ENCODE measurements at places on chromosomes 6 and 20. TPM values are rescaled to one million over a fixed set of nuclear protein-coding genes. Genes with fewer than 3 reads are reported as not detected.
A peak's percentile ranks its signal among the peaks of the same experiment; 100 is the strongest.

Gene DLK2
- 1.9 TPM for total RNA-seq

DNA sequence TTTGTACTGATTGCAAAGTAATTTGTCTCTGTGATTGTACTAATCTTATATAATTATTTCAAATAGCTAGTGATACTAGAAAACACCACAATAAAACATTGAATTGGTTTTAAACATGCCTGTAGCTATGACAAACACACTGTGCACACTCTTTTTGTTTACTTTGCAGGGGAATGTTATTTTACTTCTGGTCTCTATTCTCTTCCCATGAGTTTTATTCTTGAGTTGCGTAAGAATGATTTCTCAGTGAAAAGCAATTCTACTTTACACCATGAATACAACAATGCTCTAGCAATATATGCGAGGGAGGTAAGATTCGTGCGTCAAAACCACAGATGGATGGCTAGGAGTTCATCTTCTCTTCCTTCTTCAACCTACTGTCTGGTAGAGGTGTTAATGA is 68.4 kb upstream of the PHACTR1 start:
- H3K27ac ChIP-seq, result no peak overlapping the region
- H3K36me3 ChIP-seq, result no peaks in the 10 kb centered on the region
- no peaks in the 10 kb centered on the region for H3K27me3 ChIP-seq
- H3K4me3 ChIP-seq, result no peak overlapping the region
- H3K4me1 ChIP-seq, result no peaks in the 10 kb centered on the region

GRCh38 chr20:12644461-12644860 is 364.3 kb upstream of the SPTLC3 start:
- no peak for DNase-seq
- H3K27me3 ChIP-seq, result no peaks in the 10 kb centered on the region
- no peaks in the 10 kb centered on the region for H3K4me1 ChIP-seq

Gene HDAC2
- 101 TPM for total RNA-seq

DNA sequence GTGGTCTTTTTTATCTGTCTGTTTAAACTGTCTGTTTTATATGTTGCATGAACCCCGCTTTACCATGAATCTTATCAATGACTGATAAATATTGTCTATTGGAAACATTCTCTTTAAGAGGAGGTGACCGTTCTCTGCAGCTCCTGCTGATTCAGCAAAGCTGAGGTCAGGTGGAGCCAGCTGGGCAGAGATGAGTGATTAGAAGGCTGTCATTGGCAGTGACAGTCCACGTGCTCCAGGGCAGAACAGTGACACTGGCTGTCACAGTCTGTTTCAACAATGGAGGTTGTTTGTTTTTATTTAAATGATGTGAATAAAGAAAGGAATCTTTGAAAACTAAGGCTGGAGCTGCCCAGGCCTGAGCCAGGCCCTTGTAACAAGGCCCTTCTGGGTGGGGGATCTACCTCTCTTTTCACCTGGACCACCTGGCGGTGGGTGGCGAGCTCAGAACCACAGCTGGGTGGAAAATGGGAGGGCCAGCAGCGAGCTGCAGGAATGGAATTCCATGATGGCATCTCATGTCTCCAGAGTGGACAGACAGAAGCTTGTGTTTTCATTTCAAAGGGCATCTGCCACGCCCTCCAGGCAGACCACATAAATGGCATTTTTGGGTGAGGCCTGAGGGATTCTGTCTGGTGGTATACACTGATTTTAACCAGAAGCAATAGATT is 12.6 kb downstream of the SYNJ2 start:
- peaks cover 55% of the 10 kb centered on the region for H3K4me1 ChIP-seq
- H3K4me3 ChIP-seq, result no peak overlapping the region
- no peaks in the 10 kb centered on the region for H3K27me3 ChIP-seq
- peaks cover 5% of the 10 kb centered on the region for H3K36me3 ChIP-seq
- no peak overlapping the region for H3K27ac ChIP-seq

GRCh38 chr20:15022921-15023320 is 685.5 kb upstream of the FLRT3 start:
- H3K36me3 ChIP-seq, result no peaks in the 10 kb centered on the region
- H3K4me3 ChIP-seq, result no peak overlapping the region
- H3K27ac ChIP-seq, result no peak overlapping the region
- no peaks in the 10 kb centered on the region for H3K27me3 ChIP-seq
- H3K4me1 ChIP-seq, result no peaks in the 10 kb centered on the region

- H3K27me3 ChIP-seq, result no peaks in the 10 kb centered on the region
- H3K36me3 ChIP-seq, result no peaks in the 10 kb centered on the region
Measured at GRCh38 chr6:101926149-101926925, 532.8 kb downstream of the GRIK2 start.

- H3K4me3 ChIP-seq, result no peak overlapping the region
- H3K27me3 ChIP-seq, result peaks cover 4% of the 10 kb centered on the region
- DNase-seq, result no peak
Measured at GRCh38 chr6:152811785-152812184, 61.2 kb downstream of the VIP start.

DNA sequence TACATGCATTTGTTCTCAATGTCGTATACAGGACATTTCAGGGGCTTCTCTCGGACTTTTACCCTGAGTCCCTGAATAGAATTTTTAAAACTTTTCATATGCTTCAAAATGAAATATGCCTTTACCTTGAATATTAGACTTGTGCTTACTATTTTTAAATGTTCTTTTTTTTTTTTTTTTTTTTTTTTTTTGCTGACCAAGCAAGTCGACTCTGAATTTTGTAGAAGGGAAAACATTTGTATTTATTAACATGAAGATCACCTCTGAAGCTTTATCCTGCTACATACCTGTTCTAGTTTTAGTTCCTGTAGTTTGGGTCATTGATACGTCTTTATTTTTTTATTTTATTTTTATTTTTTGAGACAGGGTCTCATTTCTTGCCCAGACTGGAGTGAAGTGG is 39.7 kb upstream of the SAYSD1 start:
- no peak for DNase-seq
- H3K27ac ChIP-seq, result peak overlapping the region; percentile 84
- peaks cover 7% of the 10 kb centered on the region for H3K27me3 ChIP-seq
- peaks cover 52% of the 10 kb centered on the region for H3K4me1 ChIP-seq
- no peak overlapping the region for H3K4me3 ChIP-seq

GRCh38 chr6:33739571-33739970 is 7.1 kb downstream of the IP6K3 start:
- no peak overlapping the region for H3K4me3 ChIP-seq
- H3K36me3 ChIP-seq, result no peaks in the 10 kb centered on the region
- no peaks in the 10 kb centered on the region for H3K4me1 ChIP-seq
- no peak overlapping the region for H3K27ac ChIP-seq

- DNase-seq, result no peak
- no peak overlapping the region for H3K27ac ChIP-seq
- H3K4me3 ChIP-seq, result no peak overlapping the region
Measured at GRCh38 chr6:26743157-26743821, 83.7 kb upstream of the ZNF322 start.

Gene C6orf118
- not detected for total RNA-seq

- no peak overlapping the region for H3K4me3 ChIP-seq
- no peaks in the 10 kb centered on the region for H3K4me1 ChIP-seq
- no peaks in the 10 kb centered on the region for H3K36me3 ChIP-seq
- DNase-seq, result no peak
- H3K27ac ChIP-seq, result no peak overlapping the region
- H3K27me3 ChIP-seq, result no peaks in the 10 kb centered on the region
Measured at GRCh38 chr6:152685819-152686218, 11.9 kb upstream of the MYCT1 start.

Gene PABPC1L
- total RNA-seq, result 61.7 TPM

DNA sequence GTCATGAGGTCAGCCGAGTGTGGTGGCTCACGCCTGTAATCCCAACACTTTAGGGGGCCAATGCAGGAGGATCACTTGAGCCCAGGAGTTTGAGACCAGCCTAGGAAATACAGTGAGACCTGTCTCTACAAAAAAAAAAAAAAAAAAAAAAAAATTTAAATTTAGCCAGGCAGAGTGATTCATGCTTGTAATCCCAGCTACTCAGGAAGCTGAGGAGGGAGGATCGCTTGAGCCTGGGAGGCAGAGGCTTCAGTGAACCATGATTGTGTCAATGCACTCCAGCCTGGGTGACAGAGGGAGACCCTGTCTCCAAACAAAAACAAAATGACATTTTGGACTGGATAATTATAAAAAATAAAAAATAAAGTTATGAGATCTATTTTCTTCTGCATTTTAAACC is 56.2 kb downstream of the ADGRF1 start:
- no peak overlapping the region for H3K4me3 ChIP-seq
- H3K4me1 ChIP-seq, result no peaks in the 10 kb centered on the region
- DNase-seq, result no peak
- H3K27ac ChIP-seq, result no peak overlapping the region

Gene CST7
- 14.0 TPM for total RNA-seq

Gene HUS1B
- total RNA-seq, result 0.87 TPM

Gene PRDM1
- total RNA-seq, result 35.6 TPM

DNA sequence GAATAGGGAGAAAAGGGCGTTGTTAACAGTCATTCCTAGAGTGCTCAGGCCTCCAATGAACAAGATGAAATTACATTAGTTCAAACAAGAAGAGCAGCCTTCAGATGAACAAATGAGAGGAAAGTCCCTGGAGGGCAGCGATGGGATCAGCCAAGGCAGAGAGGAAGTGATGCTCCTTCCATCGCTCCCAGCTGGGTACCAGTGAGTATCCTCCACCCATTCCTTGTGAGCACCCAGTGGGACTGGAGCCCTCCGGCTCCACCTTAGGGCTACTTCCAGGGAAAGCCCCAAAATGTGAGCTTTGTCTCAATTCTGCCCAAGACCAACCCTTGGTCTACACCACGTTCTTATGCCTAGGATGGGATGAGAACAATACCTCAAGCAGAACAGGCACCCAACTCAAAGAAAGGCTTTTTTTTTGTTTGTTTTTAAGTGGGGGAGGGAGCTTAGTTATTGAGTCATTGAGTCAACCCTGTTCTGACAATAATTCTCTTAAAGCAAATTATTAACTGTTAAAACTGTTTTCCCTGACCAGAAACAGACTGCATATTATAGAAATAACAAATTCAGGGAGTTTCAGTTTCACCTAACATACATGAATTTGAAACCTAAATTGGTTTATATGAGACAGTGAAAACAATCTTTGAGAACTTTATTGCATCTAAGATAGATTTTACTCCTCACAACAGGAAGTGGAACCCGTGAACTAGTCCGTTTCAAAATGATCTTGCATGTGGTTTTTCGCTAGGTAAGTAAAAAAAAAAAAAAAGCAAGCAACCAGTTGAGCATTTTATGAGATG is 106.9 kb downstream of the IPCEF1 start:
- DNase-seq, result peak; percentile 53
- peaks cover 10% of the 10 kb centered on the region for H3K36me3 ChIP-seq
- H3K27me3 ChIP-seq, result peaks cover 6% of the 10 kb centered on the region
- peak overlapping the region; percentile 62 for H3K4me3 ChIP-seq

- no peaks in the 10 kb centered on the region for H3K36me3 ChIP-seq
- no peak overlapping the region for H3K4me3 ChIP-seq
- H3K27ac ChIP-seq, result no peak overlapping the region
- no peak for DNase-seq
- H3K4me1 ChIP-seq, result no peaks in the 10 kb centered on the region
Measured at GRCh38 chr6:129419324-129419723, 290.7 kb downstream of the ARHGAP18 start.

Gene BPIFB2
- not detected for total RNA-seq

GRCh38 chr6:136284909-136285308 is 4.7 kb downstream of the BCLAF1 start:
- peak overlapping the region; percentile 74 for H3K27ac ChIP-seq
- no peaks in the 10 kb centered on the region for H3K27me3 ChIP-seq
- H3K4me1 ChIP-seq, result peaks cover 74% of the 10 kb centered on the region
- peak overlapping the region; percentile 63 for H3K4me3 ChIP-seq
- no peak for DNase-seq

Gene ADAM33
- total RNA-seq, result not detected

- H3K4me1 ChIP-seq, result no peaks in the 10 kb centered on the region
- no peak overlapping the region for H3K27ac ChIP-seq
- no peaks in the 10 kb centered on the region for H3K27me3 ChIP-seq
- no peak overlapping the region for H3K4me3 ChIP-seq
- DNase-seq, result no peak
Measured at GRCh38 chr6:162467679-162468078, 259.9 kb downstream of the PRKN start.

Gene PCK1
- total RNA-seq, result not detected

DNA sequence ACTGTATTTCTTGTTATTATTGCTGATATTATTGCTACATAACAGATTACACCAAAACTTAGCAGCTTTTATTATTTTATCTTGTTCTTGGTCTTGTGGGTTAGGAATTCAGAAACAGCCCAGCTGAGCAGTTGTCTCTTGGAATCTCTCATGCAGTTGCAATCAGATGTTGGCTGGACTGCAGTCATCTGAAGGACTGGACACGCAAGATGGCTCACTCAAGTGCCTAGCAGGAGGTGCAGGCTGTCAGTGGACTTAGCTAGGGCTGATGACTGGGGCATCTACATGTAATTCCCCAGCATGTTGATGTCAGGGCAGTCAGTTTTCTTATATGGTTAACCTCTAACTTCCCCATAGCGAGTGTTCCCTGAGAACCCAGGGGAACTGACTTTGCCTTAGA is 128.6 kb upstream of the PLCB4 start:
- H3K4me3 ChIP-seq, result no peak overlapping the region
- no peaks in the 10 kb centered on the region for H3K4me1 ChIP-seq
- no peak for DNase-seq
- no peaks in the 10 kb centered on the region for H3K27me3 ChIP-seq
- no peaks in the 10 kb centered on the region for H3K36me3 ChIP-seq
- no peak overlapping the region for H3K27ac ChIP-seq

GRCh38 chr6:54519161-54519560 is 210.9 kb downstream of the TINAG start:
- no peaks in the 10 kb centered on the region for H3K4me1 ChIP-seq
- no peaks in the 10 kb centered on the region for H3K27me3 ChIP-seq
- DNase-seq, result no peak
- H3K4me3 ChIP-seq, result no peak overlapping the region
- no peaks in the 10 kb centered on the region for H3K36me3 ChIP-seq
- no peak overlapping the region for H3K27ac ChIP-seq

- H3K4me3 ChIP-seq, result peak overlapping the region; percentile 51
- no peaks in the 10 kb centered on the region for H3K36me3 ChIP-seq
- peaks cover 21% of the 10 kb centered on the region for H3K4me1 ChIP-seq
- no peak for DNase-seq
Measured at GRCh38 chr6:124963416-124963785, 1.2 kb downstream of the RNF217 start.

GRCh38 chr6:27611451-27611850 is 138.5 kb upstream of the ZNF184 start:
- H3K36me3 ChIP-seq, result no peaks in the 10 kb centered on the region
- H3K27me3 ChIP-seq, result peaks cover 36% of the 10 kb centered on the region
- H3K4me3 ChIP-seq, result no peak overlapping the region
- no peak overlapping the region for H3K27ac ChIP-seq
- H3K4me1 ChIP-seq, result no peaks in the 10 kb centered on the region
- DNase-seq, result no peak

Gene MATN4
- total RNA-seq, result 0.35 TPM

DNA sequence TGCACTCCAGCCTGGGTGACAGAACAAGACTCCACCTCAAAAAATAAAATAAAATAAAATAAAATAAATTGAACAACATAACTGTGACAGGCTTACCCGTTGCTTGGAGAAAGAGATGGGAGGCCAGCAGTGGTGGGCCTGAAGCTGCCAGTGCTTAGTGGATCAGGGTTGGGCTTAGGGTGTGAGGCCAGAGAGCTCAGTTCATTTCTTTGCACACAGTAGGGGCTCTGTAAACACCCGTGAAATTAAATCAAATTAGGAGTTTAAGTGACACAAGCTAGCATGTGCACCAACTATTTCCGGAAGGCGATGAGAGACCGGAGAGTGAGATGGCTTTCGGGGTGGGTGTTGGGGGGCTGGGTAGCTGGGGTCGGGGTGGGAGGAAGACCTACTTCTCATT is 25.8 kb upstream of the TTPAL start:
- H3K4me1 ChIP-seq, result no peaks in the 10 kb centered on the region
- H3K36me3 ChIP-seq, result no peaks in the 10 kb centered on the region
- H3K27ac ChIP-seq, result no peak overlapping the region
- H3K27me3 ChIP-seq, result peaks cover 1% of the 10 kb centered on the region
- H3K4me3 ChIP-seq, result no peak overlapping the region
- no peak for DNase-seq

Gene BNIP5
- total RNA-seq, result not detected
